NCI-H2081 (cell line): ENCODE measurements at places on chromosomes 6 and 20.

GRCh38 chr6:153123801-153124200 is 7.3 kb downstream of the RGS17 start:
- no peak for DNase-seq

GRCh38 chr20:57389695-57390603 is 1.2 kb upstream of the RBM38 start:
- DNase-seq = no peak

- DNase-seq = peak; percentile 56
These were observed 8.8 kb upstream of the NDRG3 start for GRCh38 chr20:36754656-36755222.

- no peak for DNase-seq
These were observed 2.6 kb upstream of the NEDD9 start for GRCh38 chr6:11235062-11235461.

DNA sequence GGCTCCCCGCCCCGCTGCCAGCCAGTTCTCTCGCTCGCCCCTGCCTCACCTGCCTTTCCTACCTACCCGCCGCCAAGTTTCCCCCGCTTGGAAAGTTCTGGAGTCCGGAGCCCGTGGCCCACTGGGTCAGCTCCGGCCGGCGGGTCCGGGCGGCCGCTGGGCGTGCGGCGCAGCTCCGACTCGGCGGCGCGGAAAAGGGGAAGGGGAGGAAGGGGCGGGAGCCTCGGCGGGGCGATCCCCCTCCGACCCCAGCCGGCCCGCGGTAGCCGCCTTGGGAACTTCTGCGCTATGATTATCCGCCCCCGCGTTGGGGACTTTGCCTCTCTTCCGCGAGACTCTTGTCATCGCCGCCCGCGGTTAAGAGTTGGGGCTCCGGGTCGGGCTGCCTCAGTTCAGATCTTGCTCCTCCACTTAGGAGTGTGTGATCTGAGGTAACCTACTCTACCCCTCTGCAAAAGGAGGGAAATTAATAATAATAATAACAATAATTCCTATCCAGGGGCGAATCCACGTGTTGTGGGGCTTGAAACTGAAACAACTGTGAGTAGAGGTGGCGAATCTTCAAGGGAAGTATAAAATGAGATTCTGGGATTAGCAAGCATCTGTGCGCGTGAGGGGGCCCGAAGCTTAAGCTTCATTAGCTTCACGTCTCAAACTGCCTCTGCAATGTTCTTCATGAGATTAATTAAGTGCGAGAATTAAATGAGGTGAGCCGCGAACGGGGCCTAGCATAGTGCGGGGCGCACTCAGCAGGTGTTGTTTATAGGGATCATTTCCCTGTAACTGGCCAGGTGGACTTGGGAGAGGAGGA is 30.8 kb downstream of the SF3B5 start:
- DNase-seq = no peak

- peak; percentile 34 for DNase-seq
These were observed 50.9 kb upstream of the DACT2 start for GRCh38 chr6:168370310-168370991.

GRCh38 chr20:19026901-19027644 is 185.4 kb upstream of the SLC24A3 start:
- no peak for DNase-seq

DNA sequence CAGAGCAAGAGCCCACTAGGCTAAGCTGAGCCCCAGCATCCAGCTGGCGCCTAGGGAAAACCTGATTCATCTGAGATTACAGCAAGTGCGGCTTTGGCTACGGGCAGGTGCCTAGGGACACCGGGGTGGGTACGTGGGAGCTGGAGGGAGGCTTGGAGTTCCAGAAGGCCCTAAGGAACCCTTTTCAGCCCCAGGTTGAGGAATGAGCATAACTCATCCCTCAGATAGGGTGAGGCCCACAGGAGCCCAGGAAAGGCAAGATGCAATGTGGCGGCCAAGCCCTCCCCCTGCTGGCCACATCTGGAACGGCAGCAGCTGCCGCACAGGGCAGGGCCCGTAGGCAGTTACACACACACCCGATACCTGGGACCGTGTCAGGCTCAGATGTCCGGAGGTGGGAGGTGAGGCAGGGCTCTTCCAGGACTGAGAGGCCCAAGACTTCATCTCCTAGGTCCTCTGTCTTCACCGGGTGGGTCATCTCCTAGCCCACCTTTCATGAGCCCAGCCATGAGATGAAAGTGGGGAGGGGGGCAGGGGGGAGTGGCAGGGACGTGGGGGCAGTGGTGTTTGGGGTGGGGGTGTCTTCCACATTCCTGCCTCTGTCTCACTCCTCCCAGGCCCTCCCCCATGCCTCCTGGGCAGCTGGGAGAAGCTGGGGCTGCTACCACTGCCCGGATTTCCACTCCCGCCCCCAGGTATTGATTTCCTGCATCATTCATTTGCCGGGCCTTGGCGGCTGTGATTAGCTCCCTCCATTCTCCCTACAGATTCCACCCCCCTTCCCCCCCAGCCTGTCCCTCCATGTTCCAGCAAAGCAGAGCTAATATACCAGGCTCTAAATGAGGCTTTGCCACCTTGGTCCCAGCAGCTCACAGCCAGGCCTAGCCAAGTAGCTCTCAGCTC is 5.5 kb downstream of the MDGA1 start:
- DNase-seq = peak; percentile 64

DNA sequence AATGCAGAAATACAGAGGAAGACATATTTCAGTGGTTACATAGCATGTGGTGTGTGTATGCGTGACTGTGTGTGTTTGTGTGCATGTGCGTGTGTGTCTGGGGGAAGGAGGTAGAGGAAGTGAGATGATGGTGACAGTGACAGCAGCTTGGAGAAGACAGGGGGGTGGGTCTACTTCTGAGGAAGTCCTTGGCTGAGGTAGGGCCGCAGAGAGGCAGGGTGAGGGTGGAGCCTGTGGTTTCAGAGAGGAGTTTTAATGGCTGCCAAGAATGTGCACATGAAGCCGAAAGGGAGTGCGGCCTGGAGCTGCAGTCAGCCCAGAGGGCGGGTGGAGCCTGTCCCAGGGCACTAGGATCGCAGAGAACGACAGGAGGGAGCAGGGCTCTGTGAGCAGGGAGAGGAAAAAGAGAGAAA is 22.7 kb upstream of the RNF24 start:
- no peak for DNase-seq

- peak; percentile 45 for DNase-seq
These were observed 844 bp upstream of the ABRACL start for GRCh38 chr6:139027620-139028182.

DNA sequence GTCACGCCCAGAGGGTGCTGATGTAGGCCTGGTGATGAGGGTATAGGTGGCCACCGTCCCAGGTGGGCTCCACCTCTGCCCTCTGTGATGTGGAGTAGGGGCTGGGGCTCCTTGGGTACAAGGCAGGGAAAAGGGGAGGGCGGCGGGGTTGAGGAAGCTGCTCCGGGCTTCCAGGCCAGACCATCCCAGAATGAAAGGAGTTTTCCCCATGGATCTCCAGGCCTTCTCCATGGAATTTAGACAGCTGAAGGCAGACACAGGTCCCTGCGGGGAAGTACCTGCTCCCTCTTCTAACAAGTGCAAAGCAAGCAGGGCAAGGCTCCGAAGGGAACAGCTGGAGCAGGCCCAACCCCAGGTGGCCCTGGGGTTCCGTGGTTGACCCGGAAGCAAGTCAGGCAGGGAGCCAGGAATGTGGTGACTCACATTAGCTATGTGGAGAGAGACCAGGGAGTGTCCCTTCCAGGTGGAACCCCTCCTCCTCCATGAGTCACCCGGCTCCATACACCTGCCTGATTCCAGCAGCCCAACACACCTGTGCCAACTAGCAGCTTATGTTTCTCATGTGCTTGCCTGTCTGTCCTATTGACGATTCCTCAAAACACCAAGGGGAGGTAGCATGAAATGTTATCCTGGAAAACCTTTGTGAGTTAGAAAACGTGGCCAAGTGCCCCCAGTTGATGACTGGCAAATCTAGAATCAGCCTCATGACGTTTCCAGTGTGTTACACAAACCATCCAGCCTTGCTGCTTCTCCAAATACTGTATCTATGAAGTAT is 59.7 kb upstream of the SNX9 start:
- peak; percentile 68 for DNase-seq

DNA sequence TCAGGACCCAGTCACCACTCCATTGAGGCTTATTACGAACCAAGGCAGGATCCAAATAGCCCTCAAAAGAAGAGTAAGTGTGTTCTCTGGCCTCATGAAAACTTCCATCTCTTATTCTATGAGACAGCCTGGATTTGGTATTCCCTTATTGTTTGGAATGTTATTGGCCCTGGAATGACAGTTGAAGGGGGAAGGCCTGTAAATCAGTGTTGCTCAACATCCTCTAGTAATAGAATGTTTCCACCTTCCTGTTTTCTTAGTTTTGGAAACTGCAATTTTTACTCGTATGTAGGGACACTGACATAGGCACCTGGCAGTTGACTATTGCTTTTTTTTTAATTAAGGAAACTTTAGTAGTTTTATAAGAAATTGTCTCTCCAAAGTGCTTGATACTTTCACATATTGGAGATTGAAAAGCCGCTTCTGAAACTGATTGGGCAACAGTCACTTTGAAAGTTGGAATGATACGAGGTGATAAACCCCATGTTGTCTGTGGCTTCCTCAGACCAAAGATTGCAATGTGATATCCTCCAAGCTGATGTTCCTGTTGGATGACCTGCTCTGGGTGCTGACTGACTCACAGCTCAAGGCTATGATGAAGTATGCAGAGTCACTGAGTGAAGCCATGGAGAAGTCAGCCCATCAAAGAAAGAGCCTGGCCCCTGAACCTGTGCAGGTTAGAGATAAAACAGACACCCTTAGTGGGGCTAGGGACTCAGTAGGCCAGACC is 43.1 kb downstream of the BLTP3A start:
- DNase-seq = no peak
